ENCODE measurements at places on chromosomes 13 and 19.

DNA sequence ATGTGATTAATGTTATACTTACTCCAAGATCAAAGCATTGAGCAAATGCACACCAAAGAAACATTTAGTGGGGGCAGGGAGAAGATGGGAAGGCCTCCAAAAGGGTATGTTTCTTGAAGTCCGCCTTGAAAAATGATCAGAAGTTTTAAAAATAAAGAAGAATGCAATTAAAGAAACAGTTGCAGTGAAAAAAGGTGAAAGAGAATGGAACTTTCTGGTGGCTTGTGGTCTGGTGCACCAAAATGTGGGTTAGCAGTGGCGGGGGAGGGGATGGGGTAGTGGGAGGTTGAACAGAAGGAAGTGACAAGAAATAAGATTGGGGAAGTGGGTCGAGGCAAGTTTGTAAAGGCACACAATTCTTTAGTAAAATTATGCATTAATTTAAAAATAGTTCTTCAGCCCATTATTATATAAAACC lies 2.5 kb downstream of the LCP1 start:
- DNase-seq: no peak

- DNase-seq: peak; percentile 63
Observed at GRCh38 chr19:40284501-40285352, at the start of gene AKT2. AKT2 (minus strand) TSS chr19:40285345; CDS start chr19:40265267, 20,078 bp downstream.

- DNase-seq: no peak
Observed at GRCh38 chr19:19823916-19824315, 2.4 kb upstream of the ZNF506 start.

DNA sequence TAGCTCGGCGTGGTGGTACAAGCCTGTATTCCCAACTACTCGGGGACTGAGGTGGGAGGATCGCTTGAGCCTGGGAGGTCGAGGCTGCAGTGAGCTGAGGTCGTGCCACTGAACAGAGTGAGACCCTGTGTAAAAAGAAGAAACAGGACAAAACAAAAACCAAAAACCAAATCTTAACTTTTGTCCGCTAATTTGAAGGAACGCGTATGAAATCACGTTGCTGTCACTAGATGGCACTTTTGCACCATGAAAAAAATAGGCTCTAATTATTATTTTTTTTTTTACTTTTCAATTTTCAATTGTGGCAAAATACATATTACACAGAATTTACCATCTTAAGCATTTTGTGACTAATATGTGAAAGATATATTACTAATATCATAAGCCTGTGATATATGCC lies 17.6 kb upstream of the ZNF835 start:
- no peak for DNase-seq

- no peak for DNase-seq
Observed at GRCh38 chr13:113184568-113185440, 23.7 kb downstream of the PCID2 start.

DNA sequence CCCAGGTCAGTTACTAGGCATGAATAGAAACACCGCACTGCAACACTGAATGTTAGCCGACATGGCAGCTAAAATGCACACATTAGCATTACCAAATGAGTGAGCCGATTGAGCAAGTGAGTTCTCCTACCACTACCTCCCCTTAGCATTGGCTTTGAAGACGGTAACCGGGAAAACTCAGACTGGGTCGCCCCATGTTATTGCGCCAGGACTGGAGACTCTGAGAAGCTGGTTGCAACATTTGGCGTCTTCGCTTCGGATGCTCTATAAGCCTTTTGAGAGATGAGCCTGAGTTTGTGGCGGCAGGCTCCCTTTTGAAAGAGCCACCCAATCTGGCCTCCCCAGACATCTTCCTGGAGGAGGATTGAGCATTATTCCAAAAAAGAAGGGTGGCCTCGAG lies 68.5 kb upstream of the POMP start:
- no peak for DNase-seq

Data from GOT3 (cell line).